ENCODE measurements at places on chromosomes 4 and X.

DNA sequence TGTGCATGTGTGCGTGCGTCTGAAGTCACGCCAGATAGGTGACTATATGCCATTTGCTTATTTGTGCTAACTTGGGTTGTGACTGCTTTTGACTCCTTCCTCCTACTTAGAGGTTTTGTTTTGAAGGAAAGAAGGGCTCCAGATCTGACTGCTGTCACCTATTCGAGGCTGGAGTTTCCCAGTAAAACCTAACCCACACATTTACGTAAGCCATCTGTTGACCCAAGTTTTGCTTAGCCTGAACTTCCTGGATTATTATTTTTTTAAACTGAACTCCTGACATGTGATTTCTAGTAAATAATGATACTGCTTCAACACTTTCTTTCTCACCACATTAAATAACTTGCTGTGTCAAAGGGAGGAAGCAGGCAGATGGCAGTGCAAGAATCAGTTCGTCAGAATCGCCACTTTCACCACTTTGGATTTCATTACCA is 41.5 kb downstream of the DTHD1 start:
- no peak for DNase-seq

- peak; percentile 45 for DNase-seq
Measured at GRCh38 chrX:134760650-134761049, 102.4 kb upstream of the PLAC1 start.

GRCh38 chrX:12446342-12447075 is 308.2 kb downstream of the FRMPD4 start:
- no peak for DNase-seq

DNA sequence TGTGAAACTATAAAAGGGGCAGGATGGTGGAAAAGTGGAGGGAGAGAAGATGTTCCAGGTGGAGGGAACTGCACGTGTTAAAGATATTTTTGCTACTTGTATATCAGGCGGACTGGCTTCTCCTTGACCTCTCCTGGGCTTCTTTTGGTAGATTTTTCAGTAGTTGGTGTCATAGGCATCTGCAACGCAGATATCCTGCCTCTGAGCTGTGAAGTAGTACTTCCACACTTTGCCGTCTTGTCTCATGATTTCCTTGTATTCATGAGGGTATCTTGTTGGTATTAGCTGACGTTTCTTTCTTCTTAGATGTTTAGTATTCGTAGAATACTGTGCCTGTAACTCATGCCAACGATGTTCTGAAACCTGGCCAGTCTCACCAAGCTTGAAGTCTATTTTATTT is 81.0 kb downstream of the WWC2 start:
- DNase-seq: no peak

DNA sequence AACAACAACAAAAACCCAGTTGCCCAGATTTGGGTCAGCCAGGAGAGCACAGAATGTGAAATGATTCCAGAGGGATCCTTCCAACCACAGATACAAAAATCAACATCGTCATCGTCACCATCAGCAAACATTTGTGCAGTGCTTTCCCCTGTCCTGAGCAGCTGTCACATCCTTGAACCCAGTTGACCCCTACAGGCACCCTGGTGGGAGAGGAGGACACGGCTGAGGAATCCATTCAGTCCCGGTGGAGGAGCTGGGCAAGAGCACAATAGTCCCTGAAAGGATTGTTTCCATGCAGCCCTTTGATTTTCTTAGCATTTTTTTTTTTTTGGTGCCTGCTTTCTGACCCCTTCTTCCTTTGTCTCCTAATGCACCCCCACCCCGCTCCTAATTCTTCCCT is 37.1 kb upstream of the STX18 start:
- DNase-seq: no peak

GRCh38 chrX:119190091-119190681 is 45.9 kb upstream of the PGRMC1 start:
- DNase-seq: no peak

GRCh38 chr4:174444390-174444789 is 77.9 kb downstream of the HPGD start:
- no peak for DNase-seq

DNA sequence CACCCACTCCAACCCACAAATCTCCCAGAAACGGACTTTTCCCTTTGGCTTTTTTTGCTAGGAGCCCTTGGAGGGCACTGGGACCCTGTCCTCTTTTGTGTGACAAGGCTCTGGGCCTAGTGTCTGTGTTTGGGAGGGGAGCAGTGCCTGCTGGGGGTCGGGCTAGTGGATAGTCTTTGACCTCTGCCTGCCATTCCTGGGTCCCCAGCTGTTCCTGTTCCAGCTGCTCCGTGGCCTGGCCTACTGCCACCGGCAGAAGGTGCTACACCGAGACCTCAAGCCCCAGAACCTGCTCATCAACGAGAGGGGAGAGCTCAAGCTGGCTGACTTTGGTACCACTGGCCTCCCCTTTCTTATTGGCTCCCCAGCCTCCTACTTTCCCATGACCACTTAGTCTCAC is 6.7 kb upstream of the USP11 start:
- DNase-seq: no peak

DNA sequence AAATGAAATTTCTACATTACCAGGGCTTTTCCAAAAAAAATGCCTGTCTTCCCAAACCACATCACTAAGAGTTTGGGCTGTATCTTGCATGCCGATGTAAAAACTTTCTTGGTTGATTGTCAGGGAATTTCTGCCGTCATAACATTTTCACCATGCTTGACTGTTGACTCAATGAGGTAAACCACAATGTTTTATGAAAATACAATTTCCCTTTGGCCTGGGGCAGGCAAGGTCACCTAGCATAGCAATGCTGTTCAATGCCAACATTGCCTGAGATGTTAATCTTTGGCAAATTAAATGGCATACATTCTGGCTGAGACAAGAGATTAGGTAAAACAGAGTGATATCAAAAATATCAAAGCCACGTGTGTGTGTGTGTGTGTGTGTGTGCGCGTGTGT is 137.1 kb upstream of the TBL1X start:
- no peak for DNase-seq

DNA sequence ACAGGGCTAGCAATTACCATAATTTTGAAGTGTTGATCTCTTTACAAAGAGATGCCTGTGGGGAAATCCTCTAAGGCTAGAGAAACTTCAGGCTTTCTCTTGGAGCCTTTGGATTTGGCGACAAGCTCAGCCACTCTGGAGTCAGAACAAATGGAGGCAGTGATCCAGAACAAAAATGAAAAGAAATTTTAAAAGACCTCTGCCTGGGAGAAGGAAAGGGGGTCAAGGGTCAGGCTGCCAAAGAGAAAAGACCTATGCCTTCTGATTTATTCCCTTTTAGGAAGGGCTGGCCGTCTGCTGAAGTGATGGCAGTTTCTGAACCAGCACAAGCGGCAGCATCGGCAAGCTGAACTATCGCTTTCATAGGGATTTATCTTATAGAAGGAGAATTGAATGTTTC is 140.8 kb upstream of the SFRP2 start:
- DNase-seq: no peak

GRCh38 chr4:128384091-128384520 is 96.5 kb upstream of the PGRMC2 start:
- DNase-seq: no peak

- no peak for DNase-seq
Measured at GRCh38 chr4:158873795-158874401, 105.1 kb downstream of the FNIP2 start.
